NCI-H2081 treated with DMSO at 0.1 percent for 48 hours (cell line): ENCODE measurements at places on chromosomes 3 and 15.

GRCh38 chr3:172470588-172470987 is 22.3 kb upstream of the GHSR start:
- no peak for DNase-seq

DNA sequence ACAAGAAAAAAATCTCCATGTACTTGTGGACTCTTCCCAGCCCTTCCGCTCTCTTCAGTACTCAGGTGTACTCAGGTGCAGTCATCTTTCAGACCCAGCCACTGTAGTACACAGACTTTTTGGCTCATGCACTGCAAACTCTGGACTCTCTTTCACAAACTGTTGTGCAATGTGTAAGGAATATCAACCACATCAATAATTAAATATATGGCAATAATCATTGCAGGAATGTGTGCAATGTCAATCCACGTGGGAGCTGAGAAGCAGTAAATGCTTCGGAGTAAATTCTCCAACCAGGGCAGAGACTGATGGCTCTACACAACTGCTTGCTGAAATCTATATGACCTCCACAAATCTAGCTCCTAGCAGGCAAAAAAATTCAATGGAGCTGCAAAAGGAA is 287.3 kb upstream of the COL8A1 start:
- no peak for DNase-seq

GRCh38 chr15:33738941-33739664 is 229.2 kb upstream of the CHRM5 start:
- DNase-seq, result no peak

GRCh38 chr15:45429941-45430792 is 51.8 kb upstream of the GATM start:
- no peak for DNase-seq

- DNase-seq, result no peak
Observed at GRCh38 chr3:194422188-194422587, 23.1 kb upstream of the GP5 start.

DNA sequence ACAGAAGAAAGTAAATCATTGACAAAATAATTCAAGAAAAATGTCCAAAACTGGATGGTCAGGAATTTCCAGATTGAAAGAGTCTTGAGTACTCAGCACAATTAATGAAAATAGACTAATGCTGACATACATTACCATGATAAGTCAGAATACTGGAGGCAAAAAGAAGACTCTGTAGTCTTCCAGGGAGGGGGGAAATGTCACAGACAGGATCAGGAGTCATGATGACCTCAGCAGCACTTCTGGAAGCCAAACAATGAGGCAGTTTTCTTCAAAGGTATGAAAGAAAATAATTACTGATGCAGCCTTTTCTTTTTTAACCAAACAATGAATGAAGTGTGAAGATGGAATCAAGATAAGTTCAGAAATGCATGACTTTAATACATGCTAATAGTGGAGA is 30.1 kb upstream of the SLC22A13 start:
- DNase-seq, result no peak
